ENCODE measurements at places on chromosomes 5 and 9.

- DNase-seq = no peak
Observed at GRCh38 chr5:26940994-26941393, 97.4 kb downstream of the CDH9 start.

DNA sequence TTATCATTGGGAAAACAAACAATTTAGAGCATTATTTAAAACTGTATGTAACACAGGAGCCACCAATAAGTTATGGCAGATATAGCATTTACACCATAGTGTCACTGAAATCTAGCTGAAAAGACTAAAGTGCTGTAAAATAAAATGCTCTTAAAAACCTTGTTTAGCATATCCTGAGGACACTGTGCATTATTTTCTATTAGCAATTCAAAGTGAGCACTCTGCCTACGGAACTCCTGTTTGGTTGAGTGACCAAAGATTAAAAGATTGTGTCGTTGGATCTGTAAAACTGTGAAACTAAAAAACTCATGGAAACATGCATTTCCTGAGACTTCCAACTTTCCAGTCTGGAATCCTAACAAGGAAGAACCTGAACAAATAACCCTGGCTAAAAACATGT lies 95.9 kb upstream of the C6 start:
- DNase-seq = no peak

GRCh38 chr9:92654481-92655301 lies 15.2 kb downstream of the IPPK start:
- DNase-seq = no peak

GRCh38 chr9:72188232-72188631 lies 39.0 kb downstream of the GDA start:
- DNase-seq = no peak

DNA sequence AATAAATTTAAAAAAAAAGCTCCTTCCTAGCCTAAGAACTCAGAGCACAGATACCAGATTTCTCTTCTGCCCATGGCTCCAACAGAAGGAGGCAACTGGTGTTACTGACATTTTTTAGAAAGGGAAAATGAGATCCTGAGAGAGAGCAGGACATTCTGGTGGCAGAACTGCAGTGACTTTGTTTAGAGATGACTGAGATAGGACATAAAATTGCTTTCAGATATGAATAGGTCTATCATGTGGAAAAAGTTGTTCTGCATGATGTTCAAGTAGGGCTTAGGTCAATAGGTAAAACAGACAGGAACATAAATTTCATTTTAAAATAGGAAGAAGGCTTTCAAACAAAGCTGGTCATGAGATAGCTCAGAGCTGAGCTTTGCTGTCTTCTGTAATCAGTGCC lies 49.6 kb downstream of the NIPAL4 start:
- DNase-seq = no peak

DNA sequence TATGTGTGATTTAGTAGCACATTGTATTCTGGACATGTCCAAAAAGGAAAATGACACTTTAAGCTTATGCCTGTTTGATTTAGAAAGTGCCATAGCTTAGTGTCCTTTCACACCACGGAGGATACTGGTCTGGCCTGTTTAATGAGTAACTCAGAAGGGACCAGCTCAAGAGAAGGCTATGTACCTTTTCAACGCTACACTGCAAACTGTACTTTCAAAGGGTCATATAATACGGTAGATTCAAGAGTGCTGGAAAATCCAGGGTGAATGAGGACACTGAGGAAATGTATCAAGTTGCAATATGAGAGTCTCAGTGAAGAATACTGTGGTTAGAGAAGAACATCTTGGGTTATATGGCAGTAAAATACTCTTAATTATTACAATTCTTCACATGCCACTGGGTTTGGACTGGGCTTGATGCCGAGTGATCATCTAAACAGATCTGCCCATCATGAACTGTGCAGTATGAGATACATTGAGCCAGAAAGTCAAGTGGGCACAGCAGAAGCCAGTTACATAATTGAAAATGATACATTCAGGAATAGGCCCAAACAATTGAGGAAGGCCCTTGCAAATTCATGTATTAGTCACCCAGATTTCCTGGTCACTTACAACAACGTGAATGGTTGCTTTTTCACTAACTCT lies 1211.5 kb upstream of the CDH9 start:
- no peak for DNase-seq

GRCh38 chr9:126503333-126504085 lies 110.2 kb upstream of the LMX1B start:
- DNase-seq = no peak

- DNase-seq = peak; percentile 38
Observed at GRCh38 chr5:82749461-82749820, 327.8 kb downstream of the TMEM167A start.

- no peak for DNase-seq
Observed at GRCh38 chr9:4689687-4690104, 10.3 kb downstream of the CDC37L1 start.

DNA sequence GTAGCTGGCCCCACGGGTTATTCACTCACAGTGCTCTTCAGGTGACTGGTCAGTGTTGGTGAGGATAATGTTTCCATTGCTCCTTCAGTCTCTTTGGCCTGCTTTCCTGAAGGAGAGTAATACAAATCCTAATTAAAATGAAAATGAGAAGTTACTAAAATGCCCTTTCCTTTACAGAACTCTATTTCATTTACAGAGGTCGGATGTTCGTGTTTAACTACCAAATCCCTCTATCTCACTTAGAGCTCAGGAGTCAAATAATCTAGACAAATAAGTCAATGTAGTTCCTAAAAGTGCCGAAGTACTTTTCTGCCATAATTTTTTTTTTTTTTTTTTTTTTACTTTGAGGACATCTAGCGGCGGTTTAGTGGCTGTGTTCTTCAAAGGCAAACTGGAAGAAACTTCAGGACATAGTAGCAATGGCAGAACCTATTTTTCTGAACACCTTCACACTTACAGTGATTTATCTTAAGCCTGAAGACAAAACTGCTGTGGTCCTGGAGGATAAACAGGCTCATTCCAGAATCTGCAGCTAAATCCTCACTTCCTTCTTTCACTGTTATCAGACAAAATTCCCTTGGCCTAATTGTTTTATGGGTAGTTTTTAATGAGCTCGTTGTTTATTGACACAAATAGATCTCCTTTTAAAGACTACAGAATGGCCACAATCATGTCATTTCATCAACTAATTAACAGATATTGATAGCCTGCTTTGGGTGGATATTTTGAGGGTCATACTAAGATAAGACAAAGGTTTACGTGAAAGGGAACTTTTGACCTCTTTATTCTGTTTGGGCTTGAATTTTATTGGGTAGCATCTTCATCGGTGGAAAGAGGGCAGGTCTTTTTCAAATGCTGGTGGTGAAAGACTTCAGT lies 207.6 kb upstream of the DMRTA1 start:
- DNase-seq = no peak

DNA sequence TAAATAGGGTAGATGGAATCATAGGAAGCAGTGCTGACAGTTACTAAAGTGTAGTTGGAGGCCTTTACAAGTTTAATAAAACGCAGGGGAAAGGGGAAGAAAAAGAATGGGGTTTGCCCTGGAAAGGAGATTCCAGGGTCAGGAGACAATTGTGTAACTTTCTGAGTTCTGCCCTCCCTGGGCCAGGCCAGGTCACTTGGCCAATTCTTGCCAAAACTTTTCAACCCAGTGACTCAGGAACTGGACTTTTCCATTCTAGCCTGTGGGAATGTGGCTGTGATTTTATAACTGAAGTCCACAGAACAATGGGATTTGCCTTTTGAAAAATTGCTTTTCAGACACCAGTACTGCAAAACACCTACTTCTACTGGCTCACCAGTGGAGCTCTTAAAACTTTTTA lies 289.8 kb upstream of the ANKRD55 start:
- no peak for DNase-seq

DNA sequence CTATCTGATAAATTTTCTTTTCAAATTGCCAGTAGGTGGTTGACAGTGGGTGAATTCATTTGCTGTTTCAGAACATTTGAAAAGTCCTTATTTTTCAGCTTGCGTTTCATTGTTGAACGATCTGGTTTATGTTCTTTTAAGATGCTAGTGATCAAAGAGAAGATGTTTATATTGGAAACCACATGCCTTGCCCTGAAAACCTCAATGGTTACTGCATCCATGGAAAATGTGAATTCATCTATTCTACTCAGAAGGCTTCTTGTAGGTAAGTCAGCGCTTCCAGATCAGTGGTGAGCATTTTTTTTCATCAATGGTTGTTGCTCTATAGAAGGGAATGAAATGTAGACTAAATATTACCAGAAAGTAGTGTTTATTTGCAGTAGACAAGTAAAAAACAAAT lies 16.6 kb upstream of the CAVIN4 start:
- DNase-seq = no peak

- DNase-seq = peak; percentile 47
Observed at GRCh38 chr9:27726244-27727081, 153.2 kb upstream of the C9orf72 start.

DNA sequence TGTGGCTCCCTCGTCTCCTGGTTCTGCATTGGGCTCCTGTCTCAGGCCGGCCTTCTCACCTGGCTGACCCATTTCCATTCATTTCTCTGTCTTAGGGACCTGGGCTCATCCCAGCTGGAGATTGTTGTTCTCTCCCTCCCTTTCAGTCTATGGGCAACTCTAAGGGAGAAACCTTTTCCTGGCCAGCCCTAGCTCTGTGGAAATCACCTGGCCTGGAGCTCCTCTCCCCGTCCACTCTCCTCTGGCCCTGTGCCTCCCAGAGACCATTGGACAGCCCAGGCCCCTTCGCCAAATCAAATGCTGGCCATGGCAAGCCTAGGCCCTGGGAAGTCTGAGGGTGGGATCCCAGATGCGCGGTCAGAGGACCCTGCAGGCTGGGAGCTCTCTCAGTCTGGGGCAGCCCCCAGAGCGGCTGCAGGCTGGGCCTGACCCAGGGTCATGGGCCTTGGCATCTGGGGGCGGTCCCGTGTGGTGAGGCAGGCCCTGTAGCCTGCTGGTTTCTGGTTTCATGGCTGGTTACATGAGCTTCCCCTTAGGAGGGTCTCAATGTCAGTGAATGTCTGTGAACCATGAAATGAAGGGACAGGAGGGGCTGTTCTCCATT lies 253.5 kb downstream of the AOPEP start:
- no peak for DNase-seq

- no peak for DNase-seq
Observed at GRCh38 chr5:97529354-97529985, 346.4 kb upstream of the RIOK2 start.

- DNase-seq = no peak
Observed at GRCh38 chr5:157285310-157286035, 19.6 kb downstream of the CYFIP2 start.

- DNase-seq = no peak
Observed at GRCh38 chr5:77816686-77817085, 40.5 kb upstream of the TBCA start.

DNA sequence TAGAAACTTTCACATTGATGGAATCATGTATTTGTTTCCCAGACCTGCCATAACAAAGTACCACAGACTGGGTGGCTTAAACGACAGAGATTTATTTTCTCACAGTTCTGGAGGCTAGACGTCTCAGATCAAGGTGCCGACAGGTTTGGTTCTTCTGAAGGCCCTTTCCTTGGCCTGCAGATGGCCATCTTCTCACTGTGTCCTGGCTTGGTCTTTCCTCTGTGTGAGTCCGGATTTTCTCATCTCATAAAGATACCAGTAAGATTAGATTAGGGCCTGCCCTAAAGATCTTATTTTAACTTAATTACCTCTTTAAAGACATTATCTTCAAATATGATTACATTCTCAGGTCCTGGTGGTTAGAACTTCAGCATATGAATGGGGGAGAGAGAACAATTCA lies 5.8 kb downstream of the USP20 start:
- DNase-seq = no peak
